ENCODE measurements at places on chromosomes 6 and 20. TPM values are rescaled to one million over a fixed set of nuclear protein-coding genes. Genes with fewer than 3 reads are reported as not detected.

GRCh38 chr6:20182926-20183521, 29.2 kb downstream of the MBOAT1 start:
- peak; percentile 81 for DNase-seq

DNA sequence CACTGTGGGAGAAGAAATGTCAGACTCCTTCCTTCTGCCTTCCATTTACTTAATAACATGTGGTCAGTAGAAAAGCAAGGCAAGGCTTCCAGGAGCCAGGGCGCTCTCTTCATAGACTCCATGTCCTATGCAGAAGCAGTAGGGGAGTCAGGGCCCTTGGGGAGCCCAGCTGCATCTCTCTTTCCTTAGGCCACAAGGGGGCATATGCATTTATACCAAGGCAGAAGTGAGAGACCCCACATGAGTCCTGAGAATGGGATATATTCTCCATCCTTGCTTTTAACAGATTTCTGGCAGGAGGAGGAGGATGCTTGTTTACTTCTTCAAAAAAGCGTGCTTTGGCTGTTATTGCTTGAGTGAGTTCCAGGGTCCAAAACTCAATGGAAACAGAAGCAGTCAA, 198.5 kb downstream of the HIVEP2 start:
- peak; percentile 29 for DNase-seq

GRCh38 chr6:21922086-21922485, 328.5 kb downstream of the SOX4 start:
- DNase-seq, result no peak

SCRT2 gene
- total RNA-seq, result not detected

CLPSL2 gene
- total RNA-seq, result not detected

GRCh38 chr20:13294522-13294921, 73.4 kb downstream of the ISM1 start:
- DNase-seq, result no peak

GRCh38 chr20:33526769-33527168, 36.9 kb downstream of the CBFA2T2 start:
- DNase-seq, result no peak

DNA sequence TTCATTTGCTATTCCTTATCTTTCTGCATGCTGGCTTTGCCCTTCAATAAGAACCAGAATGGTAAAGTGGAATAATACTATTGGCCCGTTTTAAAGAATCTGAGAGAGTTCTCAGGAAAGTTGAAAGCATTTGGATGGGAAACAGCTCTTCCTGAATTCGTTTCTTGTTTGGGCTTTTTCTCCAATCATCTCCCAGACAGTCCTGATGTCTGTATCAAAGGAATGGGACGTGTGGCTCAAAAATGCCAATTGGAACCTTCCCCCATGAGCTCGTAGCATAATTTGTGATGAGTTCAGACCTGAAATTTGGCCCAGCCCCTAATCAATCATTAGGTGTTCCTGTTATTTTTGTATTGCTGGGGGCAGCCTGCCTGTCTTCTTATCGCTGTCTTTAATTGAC, 75.8 kb upstream of the BACH2 start:
- DNase-seq, result no peak

DNA sequence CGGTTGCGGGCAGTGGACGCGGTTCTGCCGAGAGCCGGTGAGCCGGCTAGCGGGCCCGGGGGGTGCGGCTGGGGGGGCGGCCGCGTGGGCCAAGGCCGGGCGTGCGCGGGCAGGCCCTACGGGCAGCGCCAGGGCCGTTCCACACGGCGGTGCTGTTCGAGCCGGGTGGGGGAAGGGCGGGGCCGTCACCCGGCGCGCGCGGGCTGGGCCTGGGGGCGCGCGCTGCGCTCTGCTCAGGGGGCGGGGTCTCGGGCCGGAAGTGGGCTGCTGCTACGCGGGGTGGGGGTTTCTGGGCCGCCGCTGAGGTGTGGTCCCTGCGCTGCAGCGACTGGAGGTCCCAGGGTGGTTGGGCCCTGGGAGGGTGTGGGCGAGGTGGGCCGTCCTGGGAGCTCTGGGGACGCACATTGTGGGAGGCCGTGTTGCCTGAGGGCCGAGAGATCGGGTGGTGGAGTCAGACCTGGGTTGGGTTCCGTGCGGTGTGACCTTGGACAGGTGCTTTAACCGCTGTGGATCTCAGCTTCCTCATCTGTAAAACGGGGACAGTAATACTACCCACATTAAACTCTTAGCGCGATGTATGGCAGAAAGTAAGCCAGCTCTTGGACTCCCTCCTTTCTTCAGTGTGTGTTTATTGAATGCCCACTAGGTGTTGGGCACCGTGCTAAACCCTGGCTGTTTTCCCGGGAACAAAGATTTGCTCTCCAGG, 391 bp downstream of the MAPRE1 start:
- DNase-seq, result peak; percentile 82

DNA sequence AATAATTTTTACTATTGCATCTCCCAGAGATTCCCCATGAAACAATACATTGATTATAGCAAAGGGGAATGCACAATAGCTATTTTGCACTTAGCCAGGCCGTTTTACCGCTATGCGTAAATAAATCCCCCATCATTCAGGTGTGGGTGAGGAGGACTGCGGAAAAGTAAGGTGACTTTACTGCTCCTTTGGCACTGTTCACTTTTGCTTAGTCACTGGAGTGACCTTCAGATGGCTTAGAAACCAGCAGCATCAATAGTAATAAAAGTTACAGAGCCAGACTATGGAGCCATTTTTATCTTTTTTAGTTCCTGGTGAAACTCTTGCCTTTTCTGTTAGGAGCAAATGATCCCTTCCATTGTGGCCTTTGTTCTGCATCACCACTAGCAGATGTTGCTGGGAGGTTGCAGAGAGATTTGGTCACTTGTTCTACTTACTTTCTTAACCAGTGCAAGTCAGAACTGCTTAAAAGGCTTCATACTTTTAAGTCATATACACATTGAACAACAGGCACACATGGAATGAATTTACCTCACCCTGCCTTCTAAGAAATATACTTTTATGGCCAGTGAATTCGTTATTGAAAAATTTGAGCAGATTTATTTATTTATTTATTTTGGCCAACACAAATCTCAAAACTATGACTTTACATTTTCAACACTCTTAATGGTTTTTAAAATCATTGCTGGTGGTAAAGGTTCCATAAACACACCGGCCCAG, 12.1 kb upstream of the BTBD3 start:
- DNase-seq, result no peak

FAM120B gene
- 20.5 TPM for total RNA-seq

- DNase-seq, result no peak
Observed at GRCh38 chr6:2990248-2990931, 9.3 kb upstream of the NQO2 start.

- no peak for DNase-seq
Observed at GRCh38 chr6:68126089-68126749, 508.9 kb upstream of the ADGRB3 start.

DNA sequence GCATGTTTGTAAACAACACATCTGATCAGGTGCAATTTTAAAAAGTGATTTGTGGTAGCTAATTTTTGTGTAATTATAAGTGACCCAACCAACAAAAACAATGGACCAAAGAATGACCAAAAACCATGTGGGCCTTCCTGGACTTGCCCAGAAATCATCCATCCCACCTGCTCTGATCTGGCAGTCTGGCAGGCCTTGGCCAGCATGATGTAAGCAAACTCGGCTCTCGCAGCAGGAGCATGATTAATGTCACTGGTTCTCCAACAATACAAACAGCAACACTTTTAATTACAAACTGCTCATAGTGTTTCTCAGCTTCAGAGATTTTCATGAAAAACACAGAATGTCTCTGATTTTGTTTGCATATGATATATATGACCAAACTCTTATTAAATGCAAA, 16.1 kb downstream of the TP53INP2 start:
- DNase-seq, result no peak

GRCh38 chr6:24925661-24926060, 10.1 kb downstream of the RIPOR2 start:
- no peak for DNase-seq

GRCh38 chr6:143773506-143774150, 69.5 kb upstream of the LTV1 start:
- no peak for DNase-seq

- DNase-seq, result no peak
Observed at GRCh38 chr6:169503422-169504152, 198.2 kb downstream of the WDR27 start.

LY86 gene
- 1.1 TPM for total RNA-seq

DNA sequence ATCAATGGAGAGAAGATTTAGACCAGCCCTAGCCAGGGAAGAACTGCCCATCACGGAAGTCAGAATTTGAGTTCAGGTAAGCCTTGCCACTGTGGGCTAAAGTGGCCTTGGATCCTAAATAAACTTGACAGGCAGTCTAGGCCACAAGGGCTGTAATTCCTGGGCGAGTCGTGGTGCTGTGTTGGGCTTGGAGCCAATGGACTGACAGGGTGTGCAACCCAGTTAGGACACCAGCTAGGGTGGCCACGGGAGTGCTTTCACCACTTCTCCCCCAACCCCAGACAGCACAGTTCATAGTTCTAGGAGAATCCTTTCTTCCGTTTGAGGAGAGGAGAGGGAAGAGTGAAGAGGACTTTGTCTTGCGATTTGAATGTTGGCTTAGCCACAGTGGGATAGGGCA, 422.4 kb downstream of the DOK5 start:
- no peak for DNase-seq

DNA sequence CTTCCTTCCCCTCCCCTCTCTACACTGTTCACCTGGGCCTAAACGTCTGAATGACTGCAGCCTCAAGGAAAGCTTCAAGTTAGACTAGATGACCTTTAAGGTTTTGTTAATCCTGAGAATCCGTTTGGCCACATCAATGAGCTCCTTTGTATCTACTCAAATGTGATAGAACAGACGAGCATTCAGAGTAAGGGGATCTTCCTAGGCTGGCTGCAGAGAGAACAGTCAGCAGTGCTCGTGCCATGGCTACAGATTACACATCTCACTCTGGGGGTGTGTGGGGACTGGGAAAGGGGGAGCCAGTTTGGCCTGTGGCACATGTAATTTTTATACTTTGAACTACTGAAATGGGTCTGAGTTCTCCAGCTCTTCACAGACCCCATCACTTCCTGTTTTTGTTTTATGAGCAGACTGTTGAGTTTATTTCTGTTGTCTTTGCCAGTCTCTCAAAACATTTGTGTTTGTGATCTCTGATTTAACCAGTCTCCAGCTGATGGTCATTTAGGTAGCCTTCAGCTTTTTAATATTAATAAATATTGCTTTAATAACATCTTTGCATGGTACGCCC, 50.9 kb downstream of the KCNS1 start:
- no peak for DNase-seq

GRCh38 chr6:18792866-18793265, 405.7 kb downstream of the RNF144B start:
- no peak for DNase-seq

CLIC1 gene
- total RNA-seq, result 77.4 TPM

DNA sequence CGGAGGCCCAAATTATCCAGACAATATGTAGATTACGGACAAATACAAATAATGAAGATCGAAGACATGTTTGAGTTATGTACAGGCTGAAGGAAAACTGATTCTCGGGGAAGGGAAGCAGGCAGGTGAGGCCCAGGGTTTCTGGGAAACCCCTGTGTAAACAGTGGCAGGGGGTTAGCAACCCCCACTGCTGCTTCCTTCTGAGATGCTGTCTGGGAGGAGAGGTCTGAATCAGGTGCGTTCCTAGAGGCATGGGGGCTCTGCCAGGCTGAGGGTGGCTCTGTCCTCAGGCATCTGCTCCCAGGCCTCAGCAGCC, 7.2 kb upstream of the MDGA1 start:
- no peak for DNase-seq
